ENCODE measurements at places on chromosomes 1 and 21.

DNA sequence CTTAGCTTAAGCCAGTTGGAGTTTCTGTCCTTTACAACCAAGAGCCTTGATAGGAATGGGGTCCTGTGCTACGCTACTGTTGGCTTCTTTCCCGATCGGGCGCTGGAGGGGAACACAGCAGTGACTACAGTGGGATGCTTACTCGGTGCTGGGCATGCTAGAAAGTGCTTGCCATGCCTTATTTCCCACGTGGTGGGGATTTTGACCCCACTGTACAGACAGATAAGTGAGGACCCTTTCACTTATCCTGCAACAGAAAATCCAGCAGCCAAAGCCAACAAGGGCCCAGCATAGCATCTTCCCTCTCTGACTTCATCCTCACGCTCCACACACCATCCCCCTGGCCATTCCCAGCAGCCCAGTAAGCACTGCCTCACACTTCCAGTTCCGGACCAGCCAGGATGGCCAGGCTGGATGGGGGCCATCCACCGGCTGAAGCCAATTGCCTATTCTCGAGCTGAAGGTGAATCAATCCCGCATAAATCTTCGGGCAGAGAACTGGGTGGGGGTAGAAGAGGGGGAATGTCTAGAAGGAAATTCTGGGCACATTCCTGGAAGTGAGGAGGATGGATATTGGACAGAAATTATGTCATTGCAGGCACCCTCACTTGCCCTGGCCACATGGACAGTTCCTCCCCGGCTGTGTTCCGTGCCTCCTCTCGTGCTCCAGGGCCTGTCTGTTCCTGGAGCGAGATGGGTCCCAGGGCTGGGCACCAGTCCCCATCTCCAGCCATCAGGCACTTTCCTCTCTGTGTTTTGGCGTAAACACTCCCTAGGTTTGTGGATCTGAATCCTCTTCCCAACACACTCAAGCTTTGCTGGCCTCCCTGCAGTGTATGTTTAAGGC lies 2.0 kb upstream of the ABCG1 start:
- DNase-seq: no peak

DNA sequence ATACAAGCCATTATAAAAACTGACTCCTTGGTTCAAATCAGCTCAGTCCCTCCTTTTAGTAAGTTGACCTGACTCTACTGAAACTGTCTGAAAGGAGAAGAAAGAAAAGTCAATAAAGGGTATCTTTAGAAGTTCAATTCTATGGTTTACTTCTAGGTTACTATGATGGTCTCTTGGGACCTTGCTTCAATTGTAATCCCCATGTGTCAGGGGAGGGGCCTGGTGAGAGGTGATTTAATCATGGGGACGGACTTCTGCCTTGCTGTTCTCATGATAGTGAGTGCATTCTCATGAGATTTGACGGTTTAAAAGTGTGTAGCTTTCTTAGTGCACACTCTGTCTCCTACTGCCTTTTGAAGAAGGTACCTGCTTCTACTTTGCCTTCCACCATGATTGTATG lies 31.7 kb upstream of the FNBP1L start:
- DNase-seq: no peak

- DNase-seq: no peak
These were observed 10.6 kb downstream of the PLXNA2 start for GRCh38 chr1:208233546-208233945.

DNA sequence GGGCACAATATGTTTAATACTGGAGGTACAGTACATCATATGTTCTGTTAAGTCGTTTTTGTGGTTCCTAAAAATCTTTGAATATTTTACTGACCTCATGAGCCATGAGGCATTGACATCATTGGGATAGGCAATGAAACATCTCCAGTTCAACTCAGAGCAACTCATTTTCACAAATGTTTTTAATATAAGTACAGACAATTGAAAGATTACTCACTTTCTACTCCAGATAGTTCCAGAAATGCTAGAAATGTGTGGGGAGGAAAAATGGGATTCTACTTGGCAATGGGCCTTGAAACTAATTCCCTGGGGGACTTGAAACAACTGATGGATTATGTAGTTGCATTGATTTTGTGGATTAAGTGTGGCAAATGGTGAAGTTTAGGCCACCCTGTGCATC lies 7.2 kb upstream of the C8B start:
- DNase-seq: no peak
